ENCODE measurements at places on chromosomes 12 and 14.
A peak's percentile ranks its signal among the peaks of the same experiment; 100 is the strongest.

DNA sequence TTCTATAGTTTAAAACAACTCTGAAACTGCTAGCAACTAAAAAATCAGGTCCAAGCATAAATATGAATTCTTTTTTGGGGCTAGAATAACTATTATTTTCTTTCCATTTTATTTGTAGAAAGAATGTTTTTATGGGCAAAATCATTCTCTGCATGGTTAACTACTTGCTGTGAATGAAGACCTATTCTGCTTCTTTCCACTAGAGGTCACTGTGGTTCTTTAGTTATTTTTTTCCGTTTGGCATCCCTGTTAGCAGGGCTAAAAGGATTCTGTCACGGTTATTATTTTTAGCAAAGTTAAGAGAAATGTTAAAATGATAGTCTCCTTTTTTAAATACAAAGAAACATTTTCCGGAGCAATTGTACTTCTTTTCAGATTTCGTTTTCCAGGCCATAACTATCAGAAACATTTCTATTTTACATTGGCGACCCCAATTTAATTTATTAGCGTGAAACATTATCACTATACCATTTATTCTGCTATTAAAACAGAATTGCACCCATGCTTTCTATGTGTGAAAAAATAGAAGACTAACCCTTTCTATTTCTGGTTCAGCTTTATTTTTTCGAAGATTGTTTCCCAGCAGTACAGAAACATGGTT is 404.8 kb downstream of the ATP23 start:
- DNase-seq: peak; percentile 51

GRCh38 chr12:57086493-57087009 is 2.4 kb upstream of the NAB2 start:
- peak; percentile 47 for DNase-seq

- DNase-seq: no peak
Observed at GRCh38 chr12:26334621-26335124, 139.3 kb downstream of the SSPN start.

DNA sequence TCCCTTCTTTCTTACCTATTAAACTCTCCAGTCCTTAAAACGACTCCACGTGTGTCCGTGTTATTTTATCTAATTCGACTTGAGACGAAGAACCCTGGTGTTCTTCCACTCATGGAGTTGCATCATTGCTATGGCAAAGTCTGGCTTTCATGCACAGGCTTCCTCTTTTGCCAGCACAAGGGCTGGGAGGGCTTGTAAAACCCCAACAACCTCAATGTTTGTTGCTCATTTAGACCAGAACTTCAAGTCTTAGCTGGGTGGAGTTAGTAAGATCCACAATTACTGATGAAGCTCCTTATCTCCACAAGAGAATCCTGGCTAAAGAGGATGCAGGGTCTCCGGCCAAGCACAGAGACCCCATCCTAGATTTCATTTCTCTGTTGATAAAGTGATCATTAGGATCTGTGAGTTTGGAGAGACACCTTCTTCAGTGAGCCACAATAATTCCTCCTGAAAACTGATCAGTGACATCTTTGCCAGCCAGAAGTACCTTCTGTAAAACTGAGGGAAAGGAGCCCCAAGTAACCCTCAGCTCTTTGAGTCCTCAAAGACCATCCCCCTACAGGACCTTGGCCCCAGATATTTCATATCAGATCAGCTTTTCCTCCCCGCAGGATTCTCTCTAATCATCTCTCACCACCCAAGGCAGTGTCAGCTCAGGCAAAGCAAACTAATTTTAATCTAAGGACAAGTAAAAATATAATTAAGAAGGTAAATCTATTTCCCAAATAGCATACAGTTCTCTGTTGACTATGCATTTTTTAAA is 514.6 kb downstream of the FUT8 start:
- DNase-seq: no peak

- no peak for DNase-seq
Observed at GRCh38 chr14:68944162-68944561, 34.9 kb downstream of the ACTN1 start.

GRCh38 chr14:51284241-51284640 is 44.2 kb downstream of the TMX1 start:
- DNase-seq: no peak

Data from stromal cell of bone marrow (primary cell).